ENCODE measurements at places on chromosomes 6 and 20. TPM values are rescaled to one million over a fixed set of nuclear protein-coding genes. Genes with fewer than 3 reads are reported as not detected.

The ULBP3 gene
- polyA plus RNA-seq, result 0.61 TPM

The SLPI gene
- polyA plus RNA-seq, result 1,882 TPM

The HLA-DRB1 gene
- polyA plus RNA-seq, result 40.3 TPM

The KCNG1 gene
- 7.6 TPM for polyA plus RNA-seq

The CLPSL2 gene
- not detected for polyA plus RNA-seq

The OGFRL1 gene
- 15.5 TPM for polyA plus RNA-seq

The CST5 gene
- not detected for polyA plus RNA-seq

The CDSN gene
- polyA plus RNA-seq, result 0.20 TPM

The LY6G5B gene
- polyA plus RNA-seq, result 5.3 TPM

The CYP39A1 gene
- polyA plus RNA-seq, result 2.4 TPM

The ENPP1 gene
- 0.84 TPM for polyA plus RNA-seq

The TAPBP gene
- polyA plus RNA-seq, result 39.8 TPM

The TRAPPC3L gene
- polyA plus RNA-seq, result not detected

The PNLDC1 gene
- 0.20 TPM for polyA plus RNA-seq

The C6orf58 gene
- not detected for polyA plus RNA-seq

The EIF6 gene
- 186 TPM for polyA plus RNA-seq

The NKX2-2 gene
- polyA plus RNA-seq, result not detected

The GNMT gene
- 0.67 TPM for polyA plus RNA-seq

The HCRTR2 gene
- polyA plus RNA-seq, result not detected

The MYCT1 gene
- polyA plus RNA-seq, result 1.5 TPM

The OTOR gene
- polyA plus RNA-seq, result not detected

The SLC13A3 gene
- 0.22 TPM for polyA plus RNA-seq

The GRM4 gene
- not detected for polyA plus RNA-seq

The TMEM14C gene
- 84.9 TPM for polyA plus RNA-seq

The FAM162B gene
- polyA plus RNA-seq, result 0.71 TPM

The SPATS1 gene
- not detected for polyA plus RNA-seq

The LAMP5 gene
- polyA plus RNA-seq, result 0.01 TPM

The KCNS1 gene
- polyA plus RNA-seq, result 0.15 TPM

The SS18L1 gene
- 5.5 TPM for polyA plus RNA-seq

The BIRC7 gene
- polyA plus RNA-seq, result not detected

The TREML1 gene
- polyA plus RNA-seq, result 0.06 TPM

The BPIFB4 gene
- not detected for polyA plus RNA-seq

The EFCAB8 gene
- 0.11 TPM for polyA plus RNA-seq

The PCED1A gene
- 49.3 TPM for polyA plus RNA-seq

The EBF4 gene
- 4.8 TPM for polyA plus RNA-seq

The ADNP gene
- polyA plus RNA-seq, result 18.3 TPM

The MEI4 gene
- not detected for polyA plus RNA-seq

Data from esophagus (tissue), 2 donors.